ENCODE measurements at places on chromosomes 4 and X.

GRCh38 chr4:40055863-40056715, 561 bp upstream of the N4BP2 start:
- peak; percentile 66 for DNase-seq

- DNase-seq: no peak
Measured at GRCh38 chrX:135114392-135114791, 5.9 kb downstream of the ETDB start.

DNA sequence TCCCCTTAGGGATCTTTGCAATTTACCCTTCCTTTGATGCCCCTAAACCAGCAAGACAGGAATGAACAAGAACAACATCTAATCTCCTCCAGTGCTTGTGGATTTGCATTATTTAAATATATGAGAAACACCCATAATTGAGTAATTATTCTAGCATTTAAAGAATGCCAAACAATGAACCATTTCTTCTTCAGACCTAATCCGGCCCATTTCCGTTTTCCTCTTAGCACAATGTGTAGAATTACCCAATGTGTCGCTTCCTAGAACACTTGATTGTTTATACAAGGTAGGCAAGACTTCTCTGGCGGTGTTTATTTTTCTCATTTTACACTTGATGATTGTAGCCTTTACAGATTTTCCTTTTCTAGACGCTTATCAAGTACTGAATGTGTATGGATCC, 43.5 kb downstream of the CLDN34 start:
- DNase-seq: no peak

DNA sequence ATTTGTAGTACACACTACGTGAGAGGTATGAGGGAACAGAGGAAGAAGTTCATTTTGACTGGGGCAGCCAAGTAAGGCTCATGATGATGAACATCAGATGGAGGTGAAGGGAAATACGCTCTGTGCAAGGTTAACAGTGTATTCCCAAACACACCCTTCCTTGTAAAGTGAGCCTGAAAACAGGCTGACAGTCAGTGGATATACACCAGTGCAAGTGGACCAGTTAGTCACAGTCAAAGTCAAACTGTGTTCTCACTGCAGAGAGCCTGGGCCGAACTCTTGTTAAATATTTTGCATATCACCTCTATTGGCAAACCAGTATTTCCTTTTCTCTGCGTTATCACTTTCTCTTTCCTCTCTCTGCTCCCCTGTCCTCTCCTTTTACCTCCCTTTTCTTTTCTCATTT, 23.4 kb upstream of the RHOH start:
- DNase-seq: no peak

- DNase-seq: peak; percentile 98
Measured at GRCh38 chr4:173074501-173074946, 94.1 kb upstream of the GALNT7 start.

DNA sequence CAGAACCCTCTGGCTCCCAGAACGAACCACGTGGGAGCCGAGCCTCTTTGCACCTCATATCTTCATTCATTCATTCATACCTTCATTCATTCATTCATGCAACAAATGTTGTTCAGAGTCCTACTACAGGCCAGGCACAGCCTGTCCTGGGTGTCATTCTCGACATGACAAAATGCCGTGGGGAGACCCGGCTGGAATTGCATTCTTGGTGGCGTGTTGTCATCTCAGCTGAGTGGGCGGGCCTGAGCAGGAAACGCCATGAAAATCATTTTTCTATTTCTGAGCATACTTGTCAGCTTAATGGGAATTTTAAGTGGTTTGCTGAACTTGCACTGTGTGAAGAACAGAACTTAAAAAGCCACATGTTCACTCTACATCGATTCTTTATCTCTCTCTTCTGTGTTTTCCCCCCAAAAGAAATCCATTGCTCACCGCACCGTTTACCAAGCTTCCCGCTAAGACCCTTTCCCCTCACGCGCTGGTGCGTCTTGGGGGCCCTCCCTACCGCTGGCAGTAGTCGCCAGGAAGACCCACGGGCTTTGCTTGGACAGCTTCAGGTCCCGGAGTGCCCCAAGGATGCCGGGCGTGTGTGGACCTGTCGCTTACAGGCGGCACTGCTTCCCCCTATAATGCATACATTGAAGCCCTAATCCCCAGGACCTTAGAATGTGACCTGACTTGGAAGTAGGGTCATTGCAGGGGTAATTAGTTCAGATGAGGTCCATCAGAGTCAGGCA, 41.6 kb upstream of the HMX1 start:
- DNase-seq: no peak

GRCh38 chr4:7854697-7855370, 84.8 kb downstream of the AFAP1 start:
- no peak for DNase-seq

DNA sequence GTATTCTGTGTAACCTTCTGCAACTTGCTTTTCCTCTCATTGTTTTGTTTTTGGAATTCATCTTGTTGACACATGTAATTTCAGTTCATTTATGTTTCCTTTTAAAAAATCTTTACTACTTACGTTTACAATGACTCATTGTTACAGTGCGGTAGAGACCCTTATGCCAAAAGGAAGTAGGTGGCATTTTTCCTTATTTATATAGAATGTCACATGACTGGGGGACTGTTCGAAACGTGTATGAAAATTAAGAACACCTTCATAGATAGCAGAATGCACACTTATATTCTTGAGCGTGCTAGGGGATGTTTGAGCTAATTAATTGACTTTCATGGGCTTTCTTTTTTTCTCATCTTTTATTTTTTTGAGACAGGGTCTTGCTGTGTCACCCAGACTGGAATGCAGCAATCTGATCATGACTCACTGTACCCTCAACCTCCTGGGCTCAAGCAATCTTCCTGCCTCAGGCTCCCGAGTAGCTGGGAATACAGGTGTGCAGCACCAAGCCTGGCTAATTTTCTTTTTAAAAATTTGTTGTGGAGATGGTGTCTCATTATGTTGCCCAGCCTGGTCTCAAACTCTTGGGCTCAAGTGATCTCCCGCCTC, 7.3 kb downstream of the REPS2 start:
- no peak for DNase-seq

GRCh38 chr4:152957437-152958171, 21.5 kb downstream of the FHDC1 start:
- no peak for DNase-seq

GRCh38 chr4:67885762-67886161, 2.0 kb upstream of the TMPRSS11D start:
- no peak for DNase-seq

- no peak for DNase-seq
Measured at GRCh38 chrX:56762220-56762619, 33.2 kb downstream of the NBDY start.

DNA sequence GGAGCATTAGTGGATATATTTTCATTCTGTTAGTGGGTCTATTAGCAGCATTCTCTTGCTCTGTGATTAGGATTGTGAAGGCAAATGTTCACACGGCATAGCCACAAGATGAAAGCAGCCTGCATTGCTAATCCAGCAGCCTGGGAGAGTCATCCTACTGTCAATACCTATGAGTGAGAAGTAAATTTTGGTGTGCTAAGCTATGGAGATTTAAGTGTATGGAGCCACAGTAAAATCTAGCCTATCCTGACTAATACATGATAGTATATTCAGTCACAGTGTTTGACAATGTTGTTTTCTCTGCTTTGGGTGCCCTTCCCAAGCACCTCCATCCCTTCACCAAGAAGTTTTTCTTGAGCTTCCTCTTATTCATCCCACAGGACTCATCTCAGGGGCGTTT, 47.2 kb upstream of the TMPRSS11F start:
- DNase-seq: no peak

DNA sequence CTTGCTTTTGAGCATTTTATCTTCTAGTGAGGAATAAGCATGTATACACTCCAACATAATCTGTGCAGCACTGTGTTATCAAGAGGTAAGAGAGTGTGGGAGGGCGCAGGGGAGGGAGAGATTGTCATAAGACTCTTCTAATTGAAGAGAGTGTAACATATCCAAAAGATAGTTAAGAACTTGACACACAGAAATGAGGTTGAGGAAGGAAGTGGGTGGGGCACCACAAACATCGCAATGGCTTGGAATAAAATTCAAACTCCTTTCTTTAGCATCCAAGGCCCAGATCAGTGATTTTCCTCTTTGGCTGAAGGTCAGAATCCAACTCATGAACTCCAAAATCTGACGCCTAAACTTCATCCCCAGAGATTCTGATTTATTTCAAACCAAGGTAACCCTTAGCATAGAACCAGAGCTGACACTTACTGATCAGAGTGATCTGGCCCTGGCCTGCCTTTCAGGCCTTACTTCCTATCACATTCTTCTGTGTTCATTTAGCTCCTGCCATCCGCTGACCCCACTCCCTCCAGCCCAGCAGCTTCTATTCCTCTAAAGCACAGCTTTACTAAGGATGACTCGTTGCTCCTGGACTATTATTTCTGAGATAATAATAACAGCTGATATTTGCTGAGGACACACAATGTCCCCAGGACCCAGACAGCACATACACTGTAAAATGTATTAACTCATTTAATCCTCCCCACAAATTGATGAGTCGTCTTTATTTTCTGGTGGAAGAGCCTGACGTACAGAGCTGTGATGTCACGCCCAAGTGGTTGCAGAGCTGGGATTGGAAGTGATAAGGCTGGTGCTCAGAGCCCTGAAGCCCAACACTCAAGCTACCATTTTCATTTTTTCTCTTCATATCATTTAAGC, 10.6 kb upstream of the CTSO start:
- no peak for DNase-seq

GRCh38 chr4:126238013-126238412, 923.3 kb downstream of the FAT4 start:
- no peak for DNase-seq

DNA sequence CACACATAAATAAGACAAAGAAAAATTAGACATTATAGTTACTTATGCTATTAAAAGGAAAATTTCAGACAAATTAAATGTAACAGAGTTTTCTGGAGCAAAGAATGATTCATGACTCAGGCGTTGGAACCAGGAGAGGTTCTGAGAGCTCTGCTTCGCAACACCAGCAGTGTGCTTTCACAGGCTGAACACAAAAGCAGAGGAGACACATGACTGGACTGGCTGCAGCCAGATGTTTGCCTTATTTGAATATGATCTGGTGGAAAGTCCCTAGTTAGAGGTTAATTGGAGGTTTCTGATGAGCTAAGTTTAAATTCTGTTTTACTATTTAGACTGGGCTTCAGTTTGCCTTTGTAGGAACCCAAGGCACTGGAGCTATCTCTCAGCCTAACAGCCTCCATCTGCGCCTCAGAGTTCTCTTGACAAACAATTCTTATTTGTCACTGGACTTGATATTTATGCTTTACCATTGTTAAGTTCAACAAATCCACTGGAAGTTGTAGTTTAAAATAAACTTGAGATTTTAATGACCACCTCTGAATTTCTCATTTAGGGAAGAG, 16.2 kb downstream of the BOD1L1 start:
- no peak for DNase-seq

DNA sequence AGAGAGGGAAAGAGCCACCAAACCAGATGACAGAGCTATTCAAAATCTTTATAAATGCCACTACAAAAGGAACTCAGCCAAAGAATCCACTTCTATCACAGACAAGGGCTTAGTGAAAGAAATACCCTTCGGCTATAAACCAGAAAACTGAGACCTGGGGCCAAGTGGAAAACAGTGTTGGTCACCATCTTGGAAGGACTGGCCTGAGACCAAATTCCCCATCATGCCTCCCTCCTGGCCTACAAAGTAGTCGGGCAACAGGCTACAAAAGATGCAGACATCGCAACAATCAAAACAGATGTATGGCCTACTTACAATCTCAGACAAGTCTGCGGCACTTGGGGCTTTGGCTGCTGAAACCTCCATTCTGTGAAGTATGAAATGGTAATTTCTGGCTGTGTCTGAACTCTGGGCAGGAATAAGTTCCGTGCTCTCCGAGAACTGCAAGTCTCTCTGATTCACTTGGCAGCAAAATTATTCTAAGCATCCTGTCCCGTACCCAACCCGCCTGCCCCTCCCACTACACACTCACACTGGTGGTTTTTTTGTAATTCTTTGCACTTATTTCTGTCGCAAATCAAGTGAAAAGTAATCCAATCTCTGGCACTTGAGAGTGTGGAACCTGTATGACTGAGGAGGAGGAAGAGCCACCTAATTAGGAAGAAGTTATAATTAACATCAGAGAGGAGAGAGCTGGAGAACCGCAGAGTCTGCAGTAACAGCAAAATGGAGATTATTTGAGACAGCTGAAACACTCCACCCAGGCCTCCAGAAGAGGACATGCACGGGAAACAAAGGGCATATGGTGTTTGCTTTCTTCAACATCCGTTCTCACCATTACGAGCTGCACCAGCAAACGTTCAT, 87.8 kb downstream of the SH3KBP1 start:
- no peak for DNase-seq

- DNase-seq: no peak
Measured at GRCh38 chrX:106862972-106863688, 40.0 kb downstream of the RIPPLY1 start.

- no peak for DNase-seq
Measured at GRCh38 chr4:159209249-159209648, 106.4 kb downstream of the RAPGEF2 start.

DNA sequence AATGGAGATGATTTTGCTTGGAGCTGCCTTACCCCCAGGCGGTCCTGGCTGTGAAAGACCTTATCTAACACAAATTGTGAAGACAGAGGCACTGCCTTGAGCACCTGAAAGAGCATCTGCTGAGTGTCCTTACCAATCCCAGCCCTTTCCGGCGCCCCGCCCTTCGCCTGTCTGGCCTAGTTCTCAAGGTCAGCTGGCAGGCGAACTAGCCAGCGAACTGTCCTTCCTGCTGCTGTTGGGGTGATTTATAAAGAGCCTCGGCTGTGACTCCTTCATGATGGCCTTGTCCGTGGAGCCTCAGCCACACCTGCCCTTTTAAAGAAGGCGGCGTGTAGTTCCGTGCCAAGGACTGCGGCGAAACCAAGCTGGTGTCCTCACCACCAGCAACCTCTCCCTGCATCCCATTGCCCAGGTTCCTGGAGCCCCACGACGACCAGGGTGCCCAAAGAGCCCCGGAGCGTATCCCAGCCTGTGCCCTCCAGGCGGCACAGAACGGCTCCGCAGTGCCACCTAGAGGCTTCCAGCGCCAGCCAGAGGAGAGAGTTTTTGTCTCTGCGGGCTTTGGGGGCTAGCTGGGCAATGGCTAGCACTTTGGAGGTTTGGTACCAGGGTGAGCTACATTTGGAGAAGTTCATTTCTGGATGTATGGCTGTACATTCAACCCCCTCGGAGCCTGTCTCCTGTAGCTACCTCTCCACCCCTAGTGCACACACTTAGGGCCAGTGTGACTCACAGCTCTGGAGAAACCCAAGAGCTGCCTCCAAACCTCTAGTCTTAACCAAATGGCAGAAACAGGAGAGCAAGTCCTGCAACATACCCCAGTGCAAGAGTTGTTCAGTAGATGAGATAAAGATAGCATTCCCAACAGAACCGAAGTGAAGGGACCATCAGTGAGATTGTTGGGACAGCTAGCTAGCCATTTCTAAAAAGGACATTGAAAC, 36.8 kb upstream of the VMA21 start:
- DNase-seq: peak; percentile 0

DNA sequence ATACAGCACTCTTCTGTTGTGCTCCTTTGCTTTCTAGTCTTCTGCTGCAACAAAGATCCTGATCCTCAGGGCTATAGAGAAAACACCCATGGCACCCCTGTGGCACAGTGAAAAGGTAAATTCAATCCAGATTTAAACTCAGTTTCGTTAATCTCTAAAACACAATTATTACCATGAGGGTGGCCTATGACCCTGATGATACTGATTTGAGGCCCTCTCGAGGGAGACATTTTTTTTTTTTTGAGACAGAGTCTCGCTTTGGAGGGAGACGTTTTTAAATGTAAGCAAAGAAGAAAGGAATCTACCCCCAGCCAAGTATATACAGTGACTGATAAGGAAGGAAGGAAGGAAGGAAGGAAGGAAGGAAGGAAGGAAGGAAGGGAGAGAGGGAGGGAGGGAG, 967.8 kb upstream of the DIAPH2 start:
- DNase-seq: no peak

- peak; percentile 56 for DNase-seq
Measured at GRCh38 chr4:13544606-13545393, 492 bp upstream of the NKX3-2 start.
